ENCODE measurements at places on chromosomes 2 and 18.

DNA sequence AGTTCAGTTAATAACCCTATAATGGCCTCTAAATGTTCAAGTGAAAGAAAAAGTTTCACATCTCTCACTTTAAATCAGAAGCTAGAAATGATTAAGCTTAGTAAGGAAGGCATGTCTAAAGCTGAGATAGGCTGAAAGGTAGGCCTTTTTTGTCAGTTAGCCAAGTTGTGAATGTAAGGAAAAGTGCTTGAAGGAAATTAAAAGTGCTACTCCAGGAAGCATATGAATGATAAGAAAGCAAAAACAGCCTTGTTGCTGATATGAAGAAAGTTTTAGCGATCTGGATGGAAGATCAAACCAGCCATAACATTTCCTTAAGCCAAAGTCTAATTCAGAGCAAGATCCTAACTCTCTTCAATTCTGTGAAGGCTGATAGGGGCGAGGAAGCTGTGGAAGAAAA is 10.1 kb downstream of the PLCL1 start:
- DNase-seq = no peak

DNA sequence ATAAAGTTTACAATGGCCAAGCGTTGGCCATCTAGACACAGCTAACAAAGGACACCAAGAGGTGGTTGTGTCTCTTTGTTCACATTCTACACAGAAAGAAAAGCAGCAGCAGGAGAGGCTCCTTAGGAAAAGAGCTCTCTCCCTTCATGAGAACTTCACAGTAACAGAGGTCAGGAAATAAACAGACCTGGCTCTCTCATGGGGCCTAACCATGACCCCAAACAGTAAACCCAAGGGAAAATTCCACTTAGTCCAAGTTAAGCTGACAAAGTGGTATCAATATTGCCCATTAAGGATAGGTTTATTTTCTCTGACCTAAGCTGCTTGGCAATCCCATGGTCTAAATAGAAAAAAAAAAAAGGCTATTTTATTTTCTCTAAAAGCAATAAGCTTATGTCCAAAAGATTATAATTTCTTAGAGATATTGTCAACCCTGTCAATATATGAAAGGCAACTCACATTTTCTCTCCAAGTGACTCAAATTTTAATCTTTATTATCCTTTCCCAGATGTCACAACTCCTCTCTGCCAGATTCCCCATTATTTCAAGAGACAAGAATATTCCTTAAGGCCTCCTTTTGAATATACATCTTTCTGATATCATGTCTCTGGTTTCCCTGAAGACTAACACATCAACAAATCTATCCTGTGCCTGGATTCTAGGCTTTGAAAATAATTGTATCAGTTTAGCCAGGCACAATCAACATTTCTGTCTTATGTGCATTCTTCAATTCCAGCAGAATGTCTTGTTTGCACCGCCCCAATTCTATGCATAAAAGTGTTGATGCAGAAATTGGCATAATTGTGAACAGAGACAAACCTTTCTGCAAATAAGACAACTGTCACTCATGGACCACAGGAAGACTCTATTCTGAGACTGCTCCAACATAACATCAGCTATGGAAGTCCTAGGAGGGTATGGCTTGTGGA is 91.1 kb downstream of the UPP2 start:
- DNase-seq = no peak

DNA sequence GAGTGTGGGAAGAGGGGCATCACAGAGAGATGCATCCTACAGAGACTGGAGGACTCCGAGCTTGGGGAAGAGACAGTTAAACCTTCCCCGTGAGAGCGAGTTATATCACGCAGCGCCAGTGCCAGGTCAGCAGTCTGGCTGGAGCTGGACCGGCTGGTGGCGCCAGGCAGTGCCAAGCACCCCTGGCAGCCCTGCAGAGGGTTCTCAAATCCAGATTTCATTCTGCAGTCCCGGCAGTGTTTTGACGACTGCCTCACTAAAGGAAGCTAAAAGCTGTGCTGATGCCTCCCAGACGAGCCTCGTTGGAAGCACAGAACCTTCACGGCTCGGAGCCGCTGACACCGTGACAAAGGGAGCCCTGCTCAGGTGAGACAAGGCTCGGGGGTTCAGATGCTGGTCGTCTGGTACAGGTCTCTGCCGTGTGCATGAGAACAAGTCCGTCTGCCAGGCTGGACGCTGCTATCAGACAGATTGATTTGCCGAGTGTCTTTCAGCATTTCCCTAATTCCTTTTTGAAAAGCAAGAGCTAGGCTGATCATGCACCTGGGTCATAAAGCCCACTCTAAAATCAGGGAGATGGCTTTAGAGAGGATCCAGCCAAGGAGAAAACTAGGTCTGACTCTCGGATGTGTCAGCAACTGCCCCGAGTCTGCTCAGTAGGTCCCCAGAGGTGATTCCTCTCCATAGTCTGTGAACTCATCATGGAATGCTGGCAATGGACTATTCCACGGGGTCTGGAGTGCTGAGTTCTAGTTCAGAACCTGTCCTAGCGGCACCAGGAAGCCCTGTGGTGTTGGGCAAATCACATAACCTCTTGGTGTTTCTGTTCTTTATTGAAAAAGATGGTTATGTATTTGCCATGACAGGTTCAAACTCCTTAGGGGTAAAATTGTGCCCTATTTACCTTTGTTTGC is 240.6 kb downstream of the SOX11 start:
- DNase-seq = no peak

DNA sequence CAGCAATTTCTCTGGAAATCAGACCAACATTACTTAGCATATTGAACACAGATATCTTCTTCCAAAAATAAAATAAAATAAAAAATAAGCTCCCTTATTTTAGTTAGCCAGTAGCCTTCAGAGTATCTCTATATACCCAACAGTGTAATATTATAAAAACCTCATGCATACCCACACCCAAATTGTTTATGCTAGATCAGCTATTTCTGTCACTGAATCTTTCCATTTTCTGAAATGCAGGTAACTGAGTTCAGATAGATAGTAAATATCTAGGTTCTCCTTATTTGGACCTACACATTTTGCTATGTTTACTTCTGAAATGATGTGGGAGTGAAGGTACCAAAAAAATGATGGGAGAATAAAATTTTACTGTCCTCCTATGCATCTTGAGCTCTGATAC is 39.9 kb downstream of the TTC21B start:
- no peak for DNase-seq

- DNase-seq = no peak
Measured at GRCh38 chr2:220068846-220069245, 441.4 kb downstream of the SLC4A3 start.

- no peak for DNase-seq
Measured at GRCh38 chr2:72991980-72992733, 74.8 kb downstream of the EMX1 start.

GRCh38 chr2:50720697-50721315 is 311.1 kb downstream of the NRXN1 start:
- no peak for DNase-seq

- no peak for DNase-seq
Measured at GRCh38 chr18:69213842-69214241, 186.8 kb upstream of the DOK6 start.

DNA sequence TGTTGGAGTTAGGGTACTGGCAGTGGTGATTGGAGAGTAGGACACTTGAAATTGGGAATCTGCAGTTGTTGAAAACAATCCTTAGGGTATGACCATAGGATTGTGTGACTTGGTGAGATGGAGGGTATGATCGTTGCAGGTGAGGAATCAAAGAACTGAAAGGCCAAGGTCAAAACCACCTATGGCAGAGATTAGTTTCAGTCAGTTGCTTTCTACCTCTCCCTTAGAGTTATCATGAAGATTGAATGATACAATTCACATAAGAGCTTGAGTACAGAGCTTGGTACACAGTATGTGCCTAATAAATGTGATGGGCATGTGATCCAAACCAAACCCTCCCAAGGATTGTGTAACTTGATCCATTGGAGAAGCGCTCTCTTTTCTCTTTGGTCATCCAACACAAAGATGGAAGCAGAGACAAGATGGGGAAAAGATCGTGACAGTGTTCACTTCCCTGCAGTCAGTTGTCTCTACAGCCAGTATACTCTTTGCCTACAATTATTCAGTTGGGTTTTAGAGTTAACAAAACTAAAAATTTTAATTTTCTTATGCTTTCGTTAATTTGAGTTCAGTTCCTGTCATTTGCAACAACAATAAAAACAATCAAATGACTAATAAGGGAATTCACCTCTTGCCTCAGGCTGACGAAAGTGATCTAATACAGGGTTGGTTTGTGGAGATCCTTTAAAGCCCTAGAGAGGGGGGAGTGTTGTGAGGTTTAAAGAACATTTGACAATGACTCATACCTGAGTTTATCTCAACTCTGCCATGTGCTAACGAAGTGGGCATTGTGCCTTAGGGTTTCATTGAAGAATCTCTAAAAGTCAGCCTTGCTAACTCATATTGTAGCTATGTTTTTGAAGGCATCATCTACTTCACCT is 14.8 kb upstream of the SMAD2 start:
- no peak for DNase-seq

- no peak for DNase-seq
Measured at GRCh38 chr18:57087644-57088376, 59.1 kb upstream of the BOD1L2 start.

Data from activated naive CD4-positive, alpha-beta T cell treated with Interleukin-2 at 50 U/mL for 16 hours (primary cell).